ENCODE measurements at places on chromosomes 2 and 18.

DNA sequence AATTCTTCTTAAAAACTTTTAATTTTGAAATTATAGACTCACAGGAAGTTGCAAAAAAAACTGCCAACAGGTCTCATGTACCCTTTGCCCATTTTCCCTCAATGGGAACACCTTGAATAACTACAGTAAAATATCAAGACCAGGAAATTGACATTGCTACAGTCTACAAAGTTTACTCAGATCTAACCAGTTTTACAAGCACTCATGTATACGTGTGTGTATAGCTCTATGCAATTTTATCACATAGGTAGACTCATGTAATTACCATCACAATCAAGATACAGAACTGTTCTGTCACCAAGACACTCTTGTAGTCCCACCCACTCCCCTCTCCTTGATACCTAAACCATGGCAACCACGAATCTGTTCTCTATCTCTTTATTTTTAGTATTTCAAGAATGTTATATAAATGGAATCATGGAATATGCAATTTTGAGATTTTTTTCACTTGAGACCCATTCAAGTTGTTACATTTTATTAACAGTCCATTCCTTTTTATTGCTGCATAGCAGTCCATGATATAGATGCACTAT, 6.6 kb downstream of the HYCC2 start:
- DNase-seq, result no peak

DNA sequence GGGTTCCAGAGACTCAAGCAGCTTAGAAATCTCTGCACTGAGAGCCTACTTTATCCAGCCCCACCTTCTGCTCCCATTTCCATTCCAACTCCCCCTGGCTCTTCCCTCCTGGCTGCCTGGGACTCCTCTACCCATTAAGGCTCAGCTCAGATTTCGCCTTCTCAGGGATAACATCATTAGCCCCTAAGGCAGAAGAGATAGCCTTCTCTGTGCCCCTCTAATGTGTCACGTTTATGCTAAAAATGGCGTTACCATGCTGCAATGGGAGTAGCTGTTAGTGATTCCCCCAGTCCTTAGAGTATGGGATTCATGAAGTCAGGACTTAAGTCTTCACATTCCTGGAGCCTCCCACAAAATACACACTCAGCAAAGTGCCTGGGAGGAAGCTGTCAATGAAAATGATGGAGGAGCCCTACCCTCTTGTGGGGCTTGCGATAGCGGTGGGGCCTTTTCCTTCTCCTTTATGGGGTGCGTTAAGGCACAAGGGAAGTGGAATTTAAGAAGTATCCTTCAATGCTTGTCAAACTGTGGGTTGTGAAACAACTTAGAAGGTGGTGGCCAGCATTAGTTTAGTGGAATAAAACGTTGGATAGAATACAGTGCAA, 144.7 kb upstream of the COPS8 start:
- DNase-seq, result no peak

GRCh38 chr2:228180181-228181097, 1.0 kb downstream of the SPHKAP start:
- DNase-seq, result no peak

DNA sequence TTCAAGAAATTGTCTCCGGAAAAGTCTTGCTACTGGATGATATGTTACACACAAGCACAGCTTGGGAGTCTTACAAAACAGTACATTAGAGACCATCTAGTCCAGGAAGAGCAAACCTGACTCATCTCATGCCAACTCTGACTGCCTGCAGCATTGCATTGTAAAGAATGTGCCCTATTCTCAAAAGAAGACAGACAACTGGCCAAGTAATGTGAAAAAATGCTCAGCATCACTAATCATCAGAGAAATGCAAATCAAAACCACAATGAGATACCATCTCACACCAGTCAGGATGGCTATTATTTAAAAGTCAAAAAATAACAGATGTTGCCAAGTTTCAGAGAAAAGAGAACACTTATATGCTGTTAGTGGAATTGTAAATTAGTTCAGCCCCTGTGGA, 42.7 kb upstream of the GORASP2 start:
- no peak for DNase-seq

DNA sequence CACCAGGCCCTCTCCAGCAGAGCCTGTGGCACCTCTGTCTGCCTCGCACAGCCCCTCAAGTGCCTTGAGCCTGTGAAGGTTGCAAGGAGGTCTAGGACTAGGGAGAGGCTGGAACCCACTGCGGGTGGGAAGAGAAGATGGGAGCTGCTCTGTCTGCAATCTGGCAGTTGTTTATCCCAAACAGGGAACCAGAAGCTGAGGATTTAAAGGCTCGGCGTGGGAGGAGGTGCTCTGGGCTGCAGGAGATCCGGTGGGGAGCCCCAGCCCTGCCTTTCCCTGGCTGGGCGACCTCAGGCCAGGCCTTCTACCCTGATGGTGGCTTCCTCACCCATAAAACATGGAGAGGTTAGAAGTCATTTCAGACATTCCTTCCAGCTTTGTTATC, 174.1 kb downstream of the SMAD7 start:
- DNase-seq, result no peak

DNA sequence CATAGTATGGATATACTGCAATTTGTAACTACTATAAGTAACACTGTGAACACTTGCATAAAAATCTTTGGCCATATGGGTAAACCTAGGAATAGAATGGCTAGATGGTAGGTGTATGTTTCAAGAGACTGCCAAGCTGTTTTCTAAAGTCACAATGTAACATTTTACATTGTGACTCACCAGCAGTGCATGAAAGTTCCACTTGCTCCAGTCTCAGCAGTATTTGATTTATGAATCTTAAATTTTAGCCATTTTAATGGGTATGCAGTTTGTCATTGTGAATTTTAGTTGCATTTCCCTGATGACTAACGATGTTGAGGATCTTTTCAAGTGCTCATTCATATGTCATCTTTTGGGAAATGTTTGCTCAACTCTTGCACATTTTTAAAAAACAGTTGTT, 86.1 kb downstream of the FARSB start:
- DNase-seq, result no peak

GRCh38 chr2:168097431-168097830, 150.0 kb downstream of the STK39 start:
- no peak for DNase-seq

DNA sequence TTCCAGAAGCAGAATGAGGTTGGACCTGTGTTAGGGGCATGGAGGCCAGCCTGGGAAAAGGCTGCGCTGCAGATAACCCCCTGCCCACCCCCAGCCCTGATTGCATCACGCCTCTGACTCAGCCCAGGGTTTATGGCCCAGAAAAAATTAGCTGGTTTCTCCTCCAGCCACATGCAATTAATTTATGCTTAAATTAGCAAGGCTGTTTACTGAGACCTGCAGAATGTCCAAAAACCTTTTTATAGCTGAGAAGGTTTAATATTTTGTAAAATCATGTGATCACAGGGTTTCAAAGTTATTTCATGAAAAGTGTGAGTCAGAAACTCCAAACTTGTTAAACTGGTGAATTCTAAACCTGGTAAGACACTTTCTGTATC, 123.1 kb upstream of the HDAC4 start:
- DNase-seq, result no peak

DNA sequence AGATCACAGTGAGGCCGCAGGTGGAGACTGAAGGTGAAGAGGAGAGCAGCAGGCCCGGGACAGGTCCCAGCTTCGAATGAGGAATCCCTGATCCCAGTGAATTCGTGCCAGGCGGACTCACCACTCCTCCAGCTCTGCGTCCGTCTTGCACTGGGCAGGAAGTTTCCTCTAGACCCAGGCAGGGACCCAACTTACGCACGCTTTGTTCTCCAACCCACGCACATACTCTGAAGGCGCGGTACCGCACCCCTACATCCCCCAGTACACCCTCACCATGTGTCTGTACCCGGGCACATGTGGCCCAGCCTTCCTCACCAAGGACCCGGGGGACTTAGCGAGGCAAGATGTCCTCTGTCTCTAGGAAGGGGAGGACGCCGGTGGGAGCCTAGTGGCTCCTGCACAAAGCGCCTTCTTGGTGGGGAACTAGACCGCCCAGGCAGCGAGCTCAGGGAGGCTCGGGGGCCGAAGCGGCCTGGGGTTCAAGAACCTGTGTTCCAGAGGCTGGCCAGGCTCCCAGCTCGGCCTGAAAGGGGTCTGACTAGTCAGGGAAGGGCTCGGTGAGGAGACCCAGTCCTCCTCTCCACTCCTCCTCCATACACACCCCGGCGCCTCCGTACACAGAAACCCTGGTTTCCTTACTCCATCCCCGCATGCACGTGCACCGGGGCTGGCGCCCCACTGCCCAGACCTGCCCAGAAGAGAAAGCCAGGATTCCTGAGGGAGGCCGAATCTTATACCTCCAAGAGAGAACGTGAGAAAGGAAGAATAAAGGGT, 38.3 kb upstream of the ATP6V1B1 start:
- no peak for DNase-seq

DNA sequence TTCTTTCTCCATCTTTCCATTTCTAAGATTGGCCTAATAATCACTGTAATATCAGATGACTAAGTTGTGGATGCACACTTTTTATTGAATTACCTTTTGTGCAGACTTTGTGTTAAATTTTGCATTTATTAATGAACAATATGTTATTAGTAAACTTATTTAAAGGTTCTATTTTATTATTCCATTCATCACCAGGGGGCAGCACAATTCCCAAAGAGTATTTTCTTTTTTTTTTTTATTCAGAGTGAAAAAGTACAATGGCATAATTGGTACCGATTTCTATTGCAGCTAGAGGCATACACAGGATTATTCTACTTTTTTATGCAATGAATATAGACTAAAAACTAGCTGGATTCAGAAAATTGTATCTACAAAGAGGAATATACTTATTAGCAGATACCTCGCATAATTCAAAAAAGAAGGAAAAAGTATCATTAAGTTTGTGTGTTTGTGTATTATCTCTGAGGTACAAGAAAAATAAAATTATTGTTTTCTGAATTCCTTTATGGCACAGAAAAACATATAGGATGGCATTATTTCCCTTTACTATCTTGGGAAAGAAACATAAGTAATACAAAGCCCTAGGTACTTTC, 390.6 kb downstream of the ERBB4 start:
- no peak for DNase-seq

DNA sequence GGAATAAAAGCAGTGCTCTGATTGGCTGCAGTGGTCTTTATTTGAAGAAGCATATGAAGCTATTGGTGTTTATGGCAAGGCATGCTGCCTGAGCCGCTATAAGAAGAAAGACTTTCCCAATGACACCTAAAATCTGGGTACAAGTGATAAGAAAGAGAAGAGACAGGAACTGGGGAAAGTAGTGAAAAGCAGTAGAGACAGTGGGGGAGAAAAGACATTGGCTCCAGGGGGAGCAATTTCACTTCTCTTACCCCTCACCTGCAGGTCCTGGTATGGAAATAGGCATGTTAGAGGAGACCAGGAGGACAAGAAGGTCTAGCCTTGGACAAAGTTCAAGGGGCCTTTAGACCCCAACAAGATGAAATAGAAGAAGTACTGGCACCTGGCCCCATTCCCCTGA, 47.1 kb downstream of the PLCL1 start:
- DNase-seq, result no peak

GRCh38 chr18:61528961-61529360, 195.7 kb downstream of the CDH20 start:
- no peak for DNase-seq

DNA sequence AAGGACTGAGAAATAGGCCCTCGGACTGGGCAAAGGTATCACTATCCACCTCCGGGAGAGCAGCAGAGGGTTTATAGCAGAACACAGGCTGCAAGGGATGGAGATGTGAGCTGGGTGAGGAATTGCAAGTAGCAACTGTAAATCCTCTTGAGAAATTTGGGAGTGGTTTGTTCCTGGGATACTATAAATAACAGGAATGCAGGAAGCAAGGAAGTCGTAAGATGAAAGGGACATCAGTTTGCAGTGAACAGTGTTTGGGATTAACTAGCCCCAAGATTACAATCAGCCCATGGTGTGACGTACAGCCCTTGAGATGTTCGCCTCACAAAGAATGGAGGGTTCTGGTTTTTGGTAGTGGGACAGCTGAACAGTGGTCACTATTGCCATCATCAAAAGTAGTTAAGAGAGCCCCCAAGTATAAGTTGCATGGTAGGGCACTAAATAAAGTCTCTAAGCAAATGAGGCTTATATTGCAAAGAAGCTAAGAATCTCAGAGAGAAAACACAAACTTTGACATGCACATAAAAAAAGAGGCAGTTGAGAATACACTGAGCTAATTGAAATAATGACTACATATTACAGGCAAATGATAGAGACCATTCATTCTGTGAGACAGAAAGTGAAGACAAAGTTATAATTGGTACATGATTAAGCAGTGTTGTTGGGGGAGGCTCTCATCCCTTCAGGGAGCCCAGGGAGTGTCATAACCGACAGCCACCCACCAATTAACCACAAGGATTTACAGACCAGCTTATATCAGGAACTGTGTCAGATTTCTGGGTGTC, 362.5 kb upstream of the ACVR2A start:
- no peak for DNase-seq

DNA sequence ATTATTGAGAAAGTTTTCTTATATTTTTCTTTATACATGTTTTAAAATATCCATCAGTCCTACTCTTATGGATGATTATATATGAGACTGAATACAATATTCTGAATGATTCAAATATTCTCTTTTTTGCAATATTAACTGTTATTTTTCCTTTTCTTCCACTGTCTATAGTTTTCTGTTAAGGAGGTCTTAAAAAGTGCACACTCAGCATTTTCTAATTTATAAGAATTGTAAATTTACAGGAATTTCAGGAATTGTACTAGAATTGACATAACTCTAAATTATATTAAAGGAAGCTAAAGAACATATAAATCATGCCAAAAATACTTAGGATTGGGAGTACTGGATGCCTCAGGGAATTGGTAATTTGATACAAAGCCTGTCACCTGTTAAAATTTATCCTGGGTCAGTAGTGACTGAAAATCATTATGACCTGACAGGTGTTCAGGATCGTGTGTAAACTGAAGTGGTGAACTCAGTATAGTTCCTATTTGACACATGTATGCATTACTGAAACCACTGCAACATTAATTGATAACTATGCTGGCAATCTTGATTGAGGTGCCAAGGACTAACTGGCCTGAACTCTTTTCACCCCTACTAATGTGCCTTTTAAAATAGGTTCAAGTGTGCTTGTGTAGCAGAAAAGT, 30.4 kb downstream of the MSTN start:
- no peak for DNase-seq

GRCh38 chr2:11563784-11564666, 30.2 kb downstream of the GREB1 start:
- no peak for DNase-seq

GRCh38 chr2:128411431-128411830, 92.8 kb upstream of the HS6ST1 start:
- DNase-seq, result no peak

Measured in activated T-helper 1 cell treated with Interleukin-2 at 50 U/mL for 16 hours (primary cell).